ENCODE measurements at places on chromosomes 5 and 9. TPM values are rescaled to one million over a fixed set of nuclear protein-coding genes. Genes with fewer than 3 reads are reported as not detected.

GRCh38 chr9:87290241-87291052, 207.2 kb upstream of the DAPK1 start:
- no peak for DNase-seq

CEL gene
- total RNA-seq: 1.9 TPM

CENPK gene
- 0.38 TPM for total RNA-seq

DNA sequence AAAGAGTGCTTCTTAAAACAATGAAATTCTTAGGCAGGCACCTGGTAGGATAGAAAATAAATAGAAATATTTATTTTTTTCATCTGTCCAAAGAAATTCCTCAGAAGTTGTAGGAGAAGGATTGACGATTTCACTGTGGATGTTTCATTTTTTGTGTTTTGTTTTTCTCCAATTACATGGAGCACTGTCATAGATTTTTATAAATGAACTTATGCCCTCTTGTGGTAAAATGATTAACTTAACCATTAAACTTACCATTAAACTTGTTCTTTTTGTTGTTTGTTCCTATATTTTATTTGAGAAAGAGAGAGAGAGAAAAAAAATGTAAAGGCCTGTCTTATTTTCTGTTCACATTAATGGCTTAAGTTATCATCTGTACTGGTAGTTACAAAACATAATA, 339.2 kb downstream of the PRR16 start:
- no peak for DNase-seq

DHFR gene
- 8.4 TPM for total RNA-seq

DNA sequence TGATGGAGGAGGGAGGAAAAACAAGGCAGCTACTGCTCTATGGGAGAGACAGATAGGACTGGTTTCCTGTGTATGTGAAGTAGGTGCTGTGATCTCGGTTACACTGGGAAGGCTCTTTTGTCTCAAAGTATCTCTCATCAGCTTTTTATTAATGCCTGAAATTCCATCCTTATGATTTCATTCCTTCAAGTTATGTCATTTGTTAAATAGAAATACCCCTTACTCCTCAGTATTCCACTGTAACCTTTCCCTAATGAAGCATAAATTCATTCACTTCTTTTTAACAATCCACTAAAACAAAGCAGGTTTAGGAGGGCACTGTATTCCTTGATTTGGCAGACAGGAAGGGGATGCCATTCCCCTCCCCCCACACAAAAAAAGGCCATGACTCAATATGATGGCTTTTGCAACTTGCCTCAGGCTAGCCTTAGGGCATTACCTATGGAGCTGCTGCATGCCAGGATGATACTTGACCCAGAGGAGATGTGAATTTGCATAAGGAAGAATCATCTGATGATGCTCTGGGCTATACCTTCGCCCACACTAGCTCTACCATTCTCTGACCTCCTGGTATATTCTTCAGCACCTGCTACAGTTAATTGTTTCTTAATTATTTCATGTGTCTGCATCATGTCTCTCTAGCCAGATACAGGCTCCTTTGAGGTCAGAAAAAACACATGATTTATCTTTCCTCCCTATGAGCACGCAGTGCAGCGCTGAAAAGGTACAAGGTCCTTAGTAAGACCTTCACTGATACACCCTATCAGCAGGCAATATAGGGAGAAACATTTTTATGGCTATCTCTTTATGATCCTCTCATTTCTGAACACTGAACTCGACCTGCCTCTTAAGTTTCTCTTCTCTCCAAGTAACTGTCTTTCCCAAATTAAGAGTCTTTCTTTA, 26.3 kb downstream of the NR3C1 start:
- no peak for DNase-seq

DNA sequence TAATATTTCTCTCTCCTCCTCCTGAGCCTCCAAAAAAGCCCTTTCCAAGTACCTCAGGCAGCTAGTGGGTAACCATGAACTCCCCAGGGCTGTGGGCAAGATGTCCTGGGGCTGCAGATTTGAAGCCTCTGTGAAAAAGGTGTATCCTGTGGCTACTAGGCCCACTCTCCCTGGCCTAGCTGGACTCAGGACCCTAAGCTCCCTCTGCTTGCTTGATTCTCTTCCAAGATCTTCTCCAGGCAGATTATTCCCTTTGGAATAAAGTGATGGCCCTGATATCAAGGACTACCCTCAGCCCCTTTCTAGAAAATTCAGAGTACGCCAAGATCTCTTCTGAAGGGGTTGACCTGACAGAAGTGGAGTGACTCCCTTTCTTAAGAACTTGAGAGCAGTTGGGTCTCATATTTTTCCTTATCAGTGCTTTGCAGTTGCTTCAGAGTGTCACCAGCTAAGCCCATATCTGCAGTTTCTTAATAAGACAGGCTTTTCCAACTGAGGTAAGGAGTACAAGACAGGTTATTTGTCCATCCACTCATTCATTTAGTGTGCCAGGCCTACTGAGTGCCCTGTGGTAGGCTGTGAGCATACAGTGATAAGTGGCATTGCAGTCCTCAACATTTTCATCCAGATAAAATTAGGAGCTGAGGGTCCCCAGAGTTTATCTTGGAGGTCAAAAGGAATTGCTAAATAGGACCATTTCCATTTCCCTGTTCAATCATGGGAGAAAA, 42.5 kb downstream of the CYSTM1 start:
- DNase-seq: no peak

RNF208 gene
- total RNA-seq: 31.5 TPM

- DNase-seq: peak; percentile 48
Measured at GRCh38 chr9:35696520-35697215, 6.9 kb upstream of the TPM2 start.

DNA sequence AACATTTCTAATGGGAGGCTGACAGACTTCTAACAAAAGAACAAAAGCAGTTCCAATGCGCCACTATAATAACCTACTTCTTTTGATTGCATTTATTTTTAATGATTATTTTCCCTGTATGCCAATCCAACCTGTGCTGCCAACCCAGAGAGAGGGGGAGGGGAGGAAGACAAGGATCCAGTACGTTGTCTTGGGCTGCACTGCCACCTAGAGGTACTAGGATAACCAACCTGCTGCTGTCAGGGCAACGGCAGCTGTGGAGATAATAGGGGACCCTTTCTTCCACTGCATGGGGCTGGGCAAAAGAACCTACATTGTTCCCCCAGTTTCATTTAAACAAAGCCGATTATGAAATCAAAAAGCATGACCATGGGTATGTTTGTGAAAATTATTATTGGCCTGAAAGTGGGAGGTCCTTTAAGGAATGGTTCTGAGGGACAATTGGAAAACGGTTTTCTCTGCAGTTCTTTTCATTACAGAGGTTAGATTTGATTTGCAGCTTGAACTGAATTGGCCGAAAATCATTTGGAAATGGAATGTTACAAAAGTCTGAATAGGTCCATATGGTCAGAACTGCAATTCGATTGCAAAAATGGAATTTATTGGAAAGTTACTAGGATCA, 101.3 kb downstream of the RASEF start:
- peak; percentile 41 for DNase-seq

DNA sequence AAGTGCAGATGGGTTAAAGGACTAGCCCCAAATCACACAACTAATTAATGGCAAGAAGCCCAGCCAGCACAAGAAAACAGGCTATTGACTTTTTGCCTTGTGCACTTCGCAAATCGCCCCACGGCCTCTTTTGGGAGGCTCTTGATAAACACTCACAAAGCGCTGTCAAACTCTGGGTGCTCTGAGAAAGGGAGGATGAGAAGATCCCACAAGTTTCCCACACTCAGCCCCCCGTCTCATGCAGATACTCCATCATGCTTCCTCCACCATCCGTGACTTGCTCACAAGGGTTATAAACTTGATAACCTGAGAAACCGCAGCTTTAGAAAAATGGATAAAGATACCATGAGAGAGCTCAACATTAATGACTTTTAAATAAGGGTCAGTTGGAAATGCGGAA, 219.7 kb downstream of the EBF1 start:
- no peak for DNase-seq

DNA sequence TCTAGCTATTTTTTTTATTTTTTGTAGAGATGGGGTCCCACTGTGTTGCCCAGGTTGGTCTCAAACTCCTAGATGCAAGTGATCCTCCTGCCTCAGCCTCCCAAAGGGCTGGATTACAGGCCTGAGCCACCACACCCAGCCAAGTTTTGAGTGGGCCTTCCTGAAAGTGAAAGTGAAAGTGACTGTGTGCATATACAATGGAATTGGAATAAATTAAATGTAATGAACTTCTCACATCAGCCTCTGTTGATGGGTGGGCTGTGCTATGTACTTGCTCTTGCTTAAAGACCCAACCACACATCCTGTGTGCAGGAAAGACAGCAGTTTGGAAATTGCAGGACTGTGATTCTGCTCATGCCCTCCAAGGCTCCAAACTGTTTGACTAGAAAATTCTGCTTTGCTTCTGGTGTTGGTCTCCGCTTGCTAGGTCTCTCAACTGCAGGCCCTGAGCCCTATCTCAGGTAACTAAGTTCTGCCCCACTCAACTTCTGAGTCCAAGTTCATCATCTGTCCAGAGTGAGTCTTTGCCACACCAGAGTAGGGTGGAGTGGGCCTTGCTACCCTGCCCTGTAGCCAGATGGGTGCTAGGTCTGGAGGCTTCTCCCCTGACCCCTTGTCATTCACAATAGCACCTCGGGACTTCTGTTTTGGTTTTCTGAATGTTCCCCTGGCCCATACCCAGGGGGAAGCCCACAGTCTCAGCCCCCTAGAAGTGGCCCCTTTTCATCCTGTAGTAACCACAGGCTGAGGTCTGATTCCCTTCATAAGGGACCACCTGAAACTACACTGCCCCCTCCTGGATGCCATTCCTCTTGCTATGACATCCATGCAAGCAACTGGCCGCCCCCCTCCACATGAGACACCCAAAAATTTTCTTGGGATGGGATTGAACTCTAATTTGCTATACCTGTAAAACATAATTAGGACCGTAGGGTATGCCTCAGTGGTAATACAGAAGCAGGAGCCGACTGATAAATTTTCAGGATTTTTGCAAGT, 36.5 kb upstream of the RAD23B start:
- no peak for DNase-seq

DNA sequence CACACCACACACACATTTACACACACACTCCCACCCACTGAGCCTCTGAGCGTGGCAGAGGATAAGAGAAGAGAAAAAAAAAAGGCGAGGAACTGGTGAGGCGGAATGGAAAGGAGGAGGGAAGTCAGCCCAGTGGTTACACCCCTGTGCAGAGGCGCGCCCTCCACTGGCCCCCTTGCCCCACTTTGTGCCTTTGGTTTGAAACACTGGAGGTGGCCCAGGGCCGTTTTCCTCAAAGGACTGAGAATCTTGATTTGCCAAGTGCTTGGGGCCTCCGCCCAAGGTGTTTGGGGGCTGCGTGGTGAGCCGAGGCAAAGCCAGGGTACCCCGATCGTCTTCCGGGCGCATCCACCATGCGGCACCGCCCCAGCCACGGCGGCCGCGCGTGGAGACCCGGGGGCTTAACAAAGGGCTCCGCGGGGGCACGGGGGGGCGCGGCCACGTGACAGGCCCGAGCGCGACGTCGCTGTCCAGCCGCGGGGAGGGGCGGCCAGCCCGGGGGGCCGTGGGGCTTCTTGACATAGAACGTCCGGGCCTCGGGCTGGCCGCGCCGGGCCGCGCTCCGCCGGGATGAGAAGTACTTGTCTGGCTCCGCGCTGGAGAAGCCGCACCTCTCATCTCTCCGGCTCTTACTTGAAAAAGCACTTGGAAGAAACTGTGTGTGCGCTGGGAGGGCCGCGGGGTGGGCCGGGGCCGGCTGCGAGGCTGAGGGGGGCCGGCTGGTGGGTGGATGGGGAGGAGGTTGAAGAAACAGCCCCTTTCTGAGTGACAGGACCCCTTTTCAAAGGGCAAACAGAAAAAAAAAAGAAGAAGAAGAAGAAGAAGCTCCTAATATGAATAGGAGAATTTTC, 21.0 kb downstream of the NR2F1 start:
- DNase-seq: no peak

TLX3 gene
- total RNA-seq: not detected

- no peak for DNase-seq
Measured at GRCh38 chr5:172771439-172772111, 580 bp upstream of the DUSP1 start.

INSL4 gene
- total RNA-seq: not detected

- DNase-seq: no peak
Measured at GRCh38 chr5:181058321-181058720, 18.3 kb downstream of the BTNL9 start.

CYSRT1 gene
- total RNA-seq: 0.27 TPM

- DNase-seq: peak; percentile 62
Measured at GRCh38 chr9:128494108-128494745, 10.3 kb upstream of the GLE1 start.

CTNNAL1 gene
- total RNA-seq: 78.2 TPM

NOTCH1 gene
- 17.6 TPM for total RNA-seq

ALDH1A1 gene
- total RNA-seq: 20.7 TPM

- no peak for DNase-seq
Measured at GRCh38 chr5:98334946-98335345, 438.5 kb upstream of the RGMB start.

- DNase-seq: no peak
Measured at GRCh38 chr9:132350861-132351315, 3.9 kb downstream of the SETX start.
